Stimulated activated CD4-positive, alpha-beta T cell treated with anti-CD3 and anti-CD28 coated beads, Interleukin-12 subunit alpha, Interleukin-12 subunit beta, amount 100 ng/mL, for 48 hours (primary cell): ENCODE measurements at places on chromosomes 6 and 20.

DNA sequence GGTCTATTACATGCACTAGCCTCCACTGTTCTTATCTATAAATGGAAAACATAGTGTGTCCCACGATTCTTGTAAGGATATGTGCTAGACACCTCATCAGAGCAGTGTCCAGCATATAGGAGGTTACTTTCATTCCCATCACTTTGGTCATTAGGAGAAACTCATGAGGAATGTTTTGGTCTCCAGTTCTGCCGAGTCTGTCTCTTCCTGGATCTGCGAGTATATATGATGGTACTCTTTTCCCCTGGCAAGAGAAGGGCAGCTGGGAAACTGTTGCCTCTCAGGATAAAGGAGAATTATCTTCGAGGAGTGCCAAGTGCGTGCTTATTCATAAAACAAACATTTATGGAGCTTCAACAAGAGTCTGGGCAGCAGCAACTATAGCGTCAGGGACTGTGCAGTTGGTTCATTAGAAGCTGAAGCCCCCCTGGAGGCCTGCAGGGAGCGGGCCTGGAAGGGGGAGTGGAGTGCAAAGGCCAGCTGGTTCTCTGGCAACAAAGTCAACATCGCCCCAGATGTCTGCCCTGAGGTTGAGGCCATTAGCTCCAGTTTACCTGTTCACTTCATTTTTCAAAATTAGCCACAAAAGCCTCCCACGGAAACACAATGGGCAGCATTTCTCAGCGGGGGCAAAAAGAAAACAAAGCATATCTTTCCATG, 811.9 kb downstream of the MAFB start:
- no peak for DNase-seq

DNA sequence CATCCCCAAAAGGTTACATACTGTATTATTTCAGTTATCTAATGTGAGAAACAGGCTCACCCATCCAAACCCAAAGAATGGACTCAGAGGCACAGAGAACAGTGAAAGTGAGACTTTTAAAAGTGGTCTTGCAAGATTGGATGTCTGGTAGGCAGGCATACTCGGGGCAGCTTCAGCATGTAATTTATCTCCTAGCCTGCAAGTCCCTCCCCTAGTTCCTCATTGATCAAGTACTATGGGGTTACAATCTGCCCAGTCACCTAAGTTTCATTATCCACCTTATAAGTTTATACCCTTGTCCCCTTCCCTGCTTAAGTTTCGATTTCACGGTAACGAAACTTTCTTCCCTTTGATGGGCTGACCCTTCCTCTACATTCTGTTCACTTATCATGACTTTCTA, 20.8 kb upstream of the ZNF451 start:
- no peak for DNase-seq

GRCh38 chr6:73722318-73723060, 26.5 kb downstream of the CD109 start:
- no peak for DNase-seq

- DNase-seq = no peak
Measured at GRCh38 chr6:4485735-4486134, 290.5 kb upstream of the CDYL start.

DNA sequence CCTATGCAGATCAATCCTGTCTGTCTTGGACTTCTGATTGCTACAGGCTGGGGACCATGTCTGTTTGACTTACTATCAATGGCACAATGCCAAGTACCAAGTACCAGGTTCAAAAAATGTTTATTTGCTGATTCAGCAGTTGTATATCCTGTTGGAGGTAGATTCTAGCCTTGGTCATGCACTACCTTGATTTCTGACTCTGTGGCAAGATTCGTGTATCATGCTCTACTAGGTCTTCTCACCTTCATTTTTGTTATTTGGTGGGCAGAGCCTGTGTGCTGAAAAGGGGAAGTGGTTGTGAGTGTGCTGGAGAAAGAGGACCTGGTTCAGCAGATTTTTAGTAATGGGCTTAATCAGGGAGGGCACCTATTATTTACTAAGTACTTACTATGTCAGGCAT, 192.4 kb upstream of the MYLIP start:
- no peak for DNase-seq
